ENCODE measurements at places on chromosomes 5 and 9.

- peak; percentile 17 for DNase-seq
These were observed 125.4 kb upstream of the ADAMTS16 start for GRCh38 chr5:5014586-5015235.

GRCh38 chr9:69141851-69142250 is 32.2 kb upstream of the TJP2 start:
- no peak for DNase-seq

GRCh38 chr5:151042453-151043093 is 22.2 kb downstream of the GPX3 start:
- DNase-seq = no peak

DNA sequence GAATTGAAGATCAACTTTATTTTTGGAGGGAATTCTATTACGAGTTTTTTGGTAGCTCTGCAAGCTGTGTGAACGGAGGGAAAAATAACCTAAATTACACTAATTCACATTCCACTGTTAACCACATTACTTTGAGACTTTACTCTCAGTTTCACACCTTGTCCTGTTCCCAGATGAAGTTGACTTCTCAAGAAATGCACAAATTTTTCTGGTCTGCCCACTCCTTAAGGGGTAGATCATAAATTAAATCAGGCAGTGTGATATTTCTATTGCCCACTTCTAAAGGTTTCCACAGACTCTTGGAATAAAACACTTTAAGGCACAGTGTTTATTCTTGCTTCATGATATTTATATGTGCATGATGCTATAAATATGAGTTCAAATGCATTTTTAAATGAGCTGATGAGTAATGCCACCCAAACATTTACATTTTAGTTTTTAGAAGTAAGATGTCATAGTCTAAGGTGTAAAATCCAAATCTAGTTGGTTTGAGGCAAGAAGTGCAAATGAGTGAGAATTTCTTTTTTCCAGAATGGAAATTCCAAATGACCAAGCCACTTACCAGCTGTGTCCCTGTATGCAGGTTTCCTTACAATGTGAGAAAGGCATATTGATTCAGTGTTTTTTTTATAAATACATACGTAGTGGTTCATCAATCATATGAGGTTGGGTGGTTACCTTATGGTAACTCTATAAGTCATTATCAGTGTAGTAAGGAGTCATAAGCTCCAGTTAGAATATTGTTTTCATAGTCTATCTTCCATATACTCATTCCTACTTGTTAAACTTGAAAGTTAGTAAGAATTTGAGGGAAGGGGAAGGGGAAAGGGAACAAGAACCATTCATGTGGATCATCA is 437.7 kb upstream of the MEF2C start:
- no peak for DNase-seq

- DNase-seq = no peak
These were observed 682.3 kb downstream of the BRINP1 start for GRCh38 chr9:118686959-118687358.

- DNase-seq = no peak
These were observed 81.5 kb downstream of the PALM2AKAP2 start for GRCh38 chr9:109861499-109861898.

- DNase-seq = no peak
These were observed 144.0 kb downstream of the ATG10 start for GRCh38 chr5:82115858-82116257.

DNA sequence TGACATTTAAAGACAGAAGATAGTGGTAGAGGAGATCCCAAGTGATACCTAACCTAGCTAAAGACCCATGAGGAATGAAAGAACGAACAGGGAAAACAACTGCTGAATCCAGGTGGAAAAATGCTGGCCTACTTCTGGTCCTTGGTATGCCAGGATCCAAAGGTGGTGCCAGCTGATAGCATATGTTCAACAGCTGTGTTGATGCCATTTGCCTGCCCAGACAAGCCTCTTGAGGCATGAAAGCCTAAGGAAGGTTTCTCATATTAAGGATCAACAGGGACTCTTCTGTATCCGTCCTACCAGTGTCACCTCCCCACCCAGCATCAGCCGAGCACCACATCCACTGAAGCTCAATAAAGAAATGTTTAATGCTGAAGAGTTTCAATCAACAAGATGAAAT is 225.7 kb upstream of the DMRT1 start:
- no peak for DNase-seq

DNA sequence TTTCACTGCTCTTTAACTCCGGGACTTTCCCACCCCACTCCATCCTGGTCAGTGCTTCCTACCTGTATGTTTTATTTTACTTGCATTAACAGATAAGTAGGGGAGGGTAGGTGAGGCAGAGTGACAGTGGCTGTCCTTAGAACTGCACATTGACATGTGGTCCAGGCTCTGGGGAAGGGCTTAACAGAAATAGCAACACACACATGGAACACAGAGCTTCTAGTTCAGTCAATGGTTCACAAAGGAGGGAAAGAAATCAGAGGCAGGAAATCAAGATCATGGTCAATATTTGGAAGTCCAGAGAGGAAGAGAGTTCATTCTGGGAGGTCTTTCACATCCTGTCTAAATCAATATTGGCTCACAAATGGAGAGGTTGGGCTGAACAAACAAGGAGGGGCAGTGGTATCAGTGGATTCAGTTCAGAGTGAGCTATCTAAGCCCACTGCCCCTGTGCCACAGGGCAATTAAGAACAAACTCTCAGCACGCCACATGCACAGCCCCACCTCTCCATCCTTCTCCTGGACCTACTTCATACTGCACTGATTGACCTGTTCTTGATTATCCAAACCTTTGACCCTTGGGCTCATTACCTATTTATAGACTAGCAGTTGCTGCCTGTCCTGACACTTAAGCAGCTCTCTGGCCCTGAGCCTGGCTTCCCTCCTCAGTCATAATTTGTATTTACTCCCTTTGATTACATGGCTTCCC is 6.2 kb upstream of the VPS13A start:
- DNase-seq = no peak

DNA sequence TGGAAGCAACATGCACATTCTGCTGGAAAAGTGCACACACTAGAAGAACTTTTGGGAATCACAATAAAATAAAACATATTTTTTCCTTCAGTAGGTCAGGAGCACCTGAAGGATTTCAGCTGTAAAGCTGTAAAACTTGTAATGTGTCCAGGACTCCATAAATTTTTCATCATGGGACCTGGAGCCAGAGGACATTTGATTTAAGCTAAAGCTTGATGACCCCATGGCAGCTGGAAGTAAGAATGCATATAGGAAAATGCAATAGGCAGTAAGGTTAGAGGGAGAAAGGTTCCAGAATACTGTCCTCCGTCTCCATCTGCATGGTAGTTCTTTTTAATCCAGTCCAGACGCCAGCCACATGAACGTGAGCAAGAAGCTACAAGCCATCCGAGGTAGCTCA is 166.0 kb downstream of the ADAMTSL1 start:
- no peak for DNase-seq
